Activated naive CD4-positive, alpha-beta T cell treated with Interleukin-2 at 50 U/mL for 16 hours (primary cell): ENCODE measurements at places on chromosomes 6 and 20.
A peak's percentile ranks its signal among the peaks of the same experiment; 100 is the strongest.

GRCh38 chr20:59628171-59628570 lies 23.8 kb downstream of the PHACTR3 start:
- DNase-seq: no peak

DNA sequence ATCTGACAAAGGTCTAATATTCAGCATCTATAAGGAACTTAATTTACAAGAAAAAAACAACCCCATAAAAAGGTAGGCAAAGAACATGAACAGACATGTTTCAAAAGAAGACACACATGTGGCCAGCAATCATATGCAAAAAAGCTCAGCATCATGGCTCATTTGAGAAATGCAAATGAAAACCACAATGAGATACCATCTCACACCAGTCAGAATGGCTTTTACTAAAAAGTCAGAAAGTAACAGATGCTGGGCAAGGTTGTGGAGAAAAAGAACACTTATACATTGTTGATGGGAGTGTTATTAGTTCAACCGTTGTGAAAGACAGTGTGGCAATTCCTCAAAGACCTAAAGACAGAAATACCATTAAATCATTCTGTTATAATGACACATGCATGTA lies 289.9 kb upstream of the MMS22L start:
- DNase-seq: no peak

DNA sequence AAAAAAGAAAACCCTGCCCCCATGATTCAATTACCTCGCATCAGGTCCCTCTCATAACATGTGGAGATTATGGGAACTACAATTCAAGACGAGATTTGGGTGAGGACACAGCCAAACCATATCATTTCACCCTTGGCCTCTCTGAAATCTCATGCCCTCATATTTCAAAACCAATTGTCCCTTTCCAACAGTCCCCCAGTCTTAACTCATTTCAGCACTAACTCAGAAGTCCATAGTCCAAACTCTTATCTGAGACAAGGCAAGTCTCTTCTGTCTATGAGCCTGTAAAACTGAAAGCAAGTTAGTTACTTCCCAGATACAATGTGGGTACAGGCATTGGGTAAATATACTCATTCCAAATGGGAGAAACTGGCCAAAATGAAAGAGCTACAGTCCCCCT lies 536.1 kb downstream of the MEI4 start:
- no peak for DNase-seq

- no peak for DNase-seq
These were observed 158.7 kb downstream of the UBE3D start for GRCh38 chr6:82906951-82907350.

DNA sequence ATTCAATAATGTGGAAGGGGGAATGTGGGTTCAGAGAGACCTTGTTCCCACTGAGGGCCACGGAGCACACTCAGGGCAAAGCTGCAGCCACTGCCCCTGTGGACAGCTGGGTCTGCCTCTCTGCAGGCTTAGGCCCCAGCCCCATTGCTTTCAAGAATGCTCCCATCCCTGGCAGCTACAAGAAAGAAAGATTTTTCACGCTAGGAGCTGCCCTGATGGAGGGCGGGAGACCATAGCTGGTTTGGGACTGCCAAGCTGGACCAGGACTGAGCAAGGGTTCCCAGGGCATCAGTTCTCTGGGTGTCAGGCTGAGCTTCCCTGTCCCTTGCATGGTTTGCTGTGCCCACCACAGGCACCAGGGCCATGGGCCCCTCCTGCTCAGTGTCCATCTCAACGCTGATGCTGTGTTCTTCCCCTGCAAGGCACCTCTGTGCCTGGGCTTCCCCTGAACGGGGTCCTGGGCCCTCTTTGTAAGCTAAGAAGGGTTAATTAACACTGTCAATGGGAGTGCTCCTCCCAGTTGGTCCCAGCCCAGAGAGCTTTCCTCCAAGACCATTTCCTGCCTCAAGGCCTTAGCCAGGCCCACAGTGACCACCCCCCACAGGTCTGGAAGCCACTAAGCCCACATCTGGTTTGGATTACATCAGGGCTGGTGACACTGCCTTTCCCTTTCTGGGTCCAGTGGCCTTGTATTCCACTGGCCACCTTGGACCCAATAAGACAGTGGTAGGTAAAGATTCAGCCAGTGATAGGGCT lies 8.4 kb downstream of the FOXS1 start:
- no peak for DNase-seq

- no peak for DNase-seq
These were observed 16.6 kb upstream of the KIAA0408 start for GRCh38 chr6:127475823-127476176.

DNA sequence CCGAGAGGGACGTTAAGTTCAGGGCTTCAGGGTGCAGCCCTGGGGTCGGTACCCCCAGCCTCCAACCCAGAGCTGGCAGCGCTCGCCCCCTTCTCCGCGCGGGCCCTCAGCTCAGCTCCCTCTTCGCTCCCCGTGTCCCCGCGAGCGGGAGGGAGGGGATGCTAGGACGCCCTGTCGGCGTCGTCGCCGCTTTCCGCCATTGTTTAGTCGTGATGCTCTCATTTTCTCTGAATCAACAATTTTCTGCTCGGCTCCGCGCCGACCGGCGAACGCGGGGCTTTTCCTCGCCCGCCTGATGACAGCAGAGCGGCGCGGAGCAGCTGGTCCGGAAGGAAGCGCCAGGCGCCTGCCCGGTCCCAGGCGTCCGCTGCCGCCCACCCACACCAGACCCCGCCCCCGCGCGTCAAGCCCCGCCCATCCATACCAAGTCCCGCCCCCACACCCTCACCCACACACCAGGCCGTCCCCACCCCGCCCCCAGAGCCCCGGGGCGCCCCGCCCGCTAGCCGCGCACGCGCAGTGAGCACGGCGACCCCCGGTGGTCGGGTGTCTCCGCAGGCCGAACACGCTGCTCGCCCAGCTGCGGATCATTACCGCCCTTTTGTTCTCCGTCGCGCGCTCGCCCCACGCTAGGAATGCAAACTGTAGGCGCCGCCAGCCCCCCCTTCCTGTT lies 50.1 kb upstream of the SLC32A1 start:
- peak; percentile 45 for DNase-seq

DNA sequence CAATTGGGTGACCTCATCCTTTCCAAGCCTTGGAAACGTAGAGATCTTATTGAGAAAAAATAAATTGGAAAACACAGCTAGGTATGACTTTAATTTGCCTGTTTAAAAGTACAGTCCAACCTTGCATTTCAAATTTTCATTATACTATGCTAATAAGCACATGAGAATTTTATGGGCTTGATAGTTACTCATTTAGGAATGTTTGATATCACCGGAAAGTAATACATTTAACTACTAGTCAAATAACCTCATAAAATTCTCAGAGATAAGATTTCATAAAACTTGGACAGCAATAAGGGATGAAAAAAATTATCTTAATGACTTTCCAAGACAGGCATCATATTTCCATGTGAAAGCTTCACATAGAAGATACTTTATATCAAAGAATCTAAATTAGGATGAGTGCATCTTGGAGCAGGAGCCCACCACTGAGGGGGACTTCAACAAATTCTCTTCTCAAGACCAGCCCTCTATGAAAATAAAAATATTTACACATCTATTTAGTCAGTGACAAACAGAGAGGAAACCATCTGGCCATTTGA lies 236.3 kb downstream of the EPHA7 start:
- no peak for DNase-seq

DNA sequence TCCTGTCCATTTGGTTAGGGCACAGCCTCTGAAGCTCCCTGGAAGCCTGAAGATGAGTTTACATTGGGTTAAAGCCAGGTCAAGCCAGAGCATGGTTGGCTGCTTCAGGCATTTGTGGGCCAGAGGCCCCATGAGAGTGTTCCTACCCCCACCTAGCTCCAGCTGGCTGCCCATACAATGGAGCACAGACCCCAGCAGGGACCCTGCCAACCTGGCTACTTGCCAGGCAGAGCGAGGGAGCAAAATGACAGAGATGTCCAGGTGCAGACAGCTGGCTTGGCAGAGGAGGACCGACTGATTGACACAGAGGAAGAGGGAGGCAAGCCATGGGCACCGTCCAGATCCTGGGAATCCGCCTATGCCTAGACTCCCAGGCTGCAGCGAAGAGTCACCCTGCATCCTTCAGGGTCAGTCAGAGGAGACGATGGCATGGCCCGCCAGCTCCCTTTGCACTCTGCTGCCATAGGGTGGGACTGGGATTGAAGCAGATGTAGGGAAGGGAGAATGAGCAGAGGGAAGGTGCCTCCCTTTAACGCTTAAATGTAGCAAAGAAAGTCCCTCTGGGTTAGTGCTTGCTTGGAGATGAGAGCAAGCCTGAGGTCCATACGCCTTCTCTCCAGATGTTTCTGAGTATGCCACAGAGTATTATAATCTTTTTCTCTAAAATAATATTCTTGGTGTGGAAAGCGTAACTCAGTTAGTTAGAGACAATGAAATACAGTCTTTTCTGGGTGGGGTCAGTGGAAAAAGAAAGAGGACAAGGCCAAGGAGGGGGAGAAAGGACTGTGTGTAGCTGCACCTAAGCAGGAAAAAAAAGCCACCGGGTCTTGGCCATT lies 77.6 kb upstream of the FYN start:
- DNase-seq: no peak

DNA sequence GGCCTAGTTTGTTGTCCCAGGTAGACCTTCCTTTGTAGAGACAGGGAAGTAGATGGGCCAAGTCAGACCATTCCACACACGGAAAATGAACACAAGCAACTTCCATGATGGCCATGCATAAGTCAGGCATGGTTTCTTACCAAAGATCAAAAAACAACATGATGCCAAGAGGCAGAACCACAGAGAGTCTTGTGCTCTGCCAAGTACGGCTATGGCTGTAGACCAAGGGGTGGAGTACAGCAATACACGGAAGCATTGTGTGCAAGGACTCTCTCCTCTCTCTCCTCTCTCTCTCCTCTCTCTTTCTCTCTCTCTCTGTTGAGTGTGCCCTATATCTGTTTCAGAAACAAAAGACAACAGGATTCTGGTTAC lies 4.8 kb upstream of the DUSP22 start:
- no peak for DNase-seq

DNA sequence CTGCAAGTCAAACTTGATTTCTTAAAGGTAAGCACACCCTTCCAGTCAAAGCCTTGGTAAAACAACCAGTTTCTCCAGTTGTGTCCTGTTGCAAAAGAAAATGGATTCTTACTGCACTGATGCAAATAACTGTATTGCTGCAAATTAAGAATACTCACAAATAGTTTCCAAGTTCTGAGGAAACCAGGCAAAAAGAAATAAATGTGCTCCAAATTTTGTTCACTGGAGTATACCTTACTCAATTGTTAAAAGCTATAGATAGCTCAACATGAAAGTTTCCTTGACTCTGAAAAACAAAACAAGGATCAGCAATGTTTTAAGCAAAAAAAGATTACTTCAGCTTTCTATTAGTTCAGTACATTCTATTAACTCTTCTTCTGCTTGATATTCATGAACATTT lies 75.2 kb downstream of the SLC16A10 start:
- DNase-seq: no peak

- no peak for DNase-seq
These were observed 100.4 kb downstream of the OGFRL1 start for GRCh38 chr6:71388856-71389527.
